ENCODE measurements at places on chromosomes 2 and 18. TPM values are rescaled to one million over a fixed set of nuclear protein-coding genes. Genes with fewer than 3 reads are reported as not detected.

DNA sequence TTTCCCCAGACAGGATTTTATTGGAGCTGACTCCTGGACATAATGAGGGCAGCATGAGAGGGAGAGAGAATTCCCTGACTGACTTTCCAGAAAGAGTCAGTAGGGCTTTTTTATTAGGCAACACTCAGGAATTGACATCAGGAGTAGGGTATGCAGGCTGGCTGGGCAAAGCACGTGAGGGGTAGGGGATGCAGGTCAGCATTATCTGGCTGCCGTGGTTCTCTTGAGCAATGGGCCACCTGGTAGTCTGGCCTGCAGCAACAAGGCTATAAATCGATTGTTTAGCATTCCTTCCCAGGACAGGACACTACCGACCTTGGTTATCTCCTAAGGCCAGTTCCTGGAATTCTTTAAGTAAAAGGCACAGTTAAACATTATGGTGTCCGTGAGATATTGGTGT is 160.8 kb upstream of the AGAP1 start:
- peaks cover 24% of the 10 kb centered on the region for H3K27me3 ChIP-seq
- peaks cover 7% of the 10 kb centered on the region for H3K4me1 ChIP-seq
- H3K4me3 ChIP-seq = no peak overlapping the region
- H3K27ac ChIP-seq = no peak overlapping the region
- H3K36me3 ChIP-seq = no peaks in the 10 kb centered on the region

DNA sequence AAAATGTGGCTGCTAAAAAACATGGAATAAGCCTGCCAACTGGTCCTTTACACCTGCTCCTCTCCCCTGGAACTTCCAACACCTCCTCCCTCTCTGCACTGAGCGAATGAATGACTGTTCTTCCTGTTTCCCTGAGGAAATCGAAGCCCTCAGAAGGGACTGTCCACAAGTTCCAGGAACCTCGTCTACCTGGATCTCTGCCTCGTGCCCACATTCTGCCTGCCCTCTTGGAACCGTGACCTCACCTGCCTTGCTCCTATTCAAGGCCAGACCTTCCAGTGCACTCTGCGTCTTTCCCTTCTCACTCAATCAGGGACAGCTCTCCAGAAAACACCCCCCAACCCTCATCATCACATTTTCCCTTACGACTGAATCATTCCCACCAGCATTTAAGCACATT is 4.4 kb upstream of the CAB39 start:
- no peak for DNase-seq
- H3K4me1 ChIP-seq = peaks cover 5% of the 10 kb centered on the region
- no peaks in the 10 kb centered on the region for H3K36me3 ChIP-seq
- no peaks in the 10 kb centered on the region for H3K27me3 ChIP-seq

The INPP5D gene
- 14.7 TPM for total RNA-seq

GRCh38 chr2:196987298-196987648 is 60.8 kb upstream of the PGAP1 start:
- peak overlapping the region; percentile 95 for H3K27ac ChIP-seq
- H3K4me3 ChIP-seq = peak overlapping the region; percentile 37
- H3K27me3 ChIP-seq = no peaks in the 10 kb centered on the region
- H3K4me1 ChIP-seq = peaks cover 17% of the 10 kb centered on the region
- DNase-seq = peak; percentile 14

The MEIS1 gene
- 3.4 TPM for total RNA-seq
